ENCODE measurements at places on chromosomes 2 and 18. TPM values are rescaled to one million over a fixed set of nuclear protein-coding genes. Genes with fewer than 3 reads are reported as not detected.

DNA sequence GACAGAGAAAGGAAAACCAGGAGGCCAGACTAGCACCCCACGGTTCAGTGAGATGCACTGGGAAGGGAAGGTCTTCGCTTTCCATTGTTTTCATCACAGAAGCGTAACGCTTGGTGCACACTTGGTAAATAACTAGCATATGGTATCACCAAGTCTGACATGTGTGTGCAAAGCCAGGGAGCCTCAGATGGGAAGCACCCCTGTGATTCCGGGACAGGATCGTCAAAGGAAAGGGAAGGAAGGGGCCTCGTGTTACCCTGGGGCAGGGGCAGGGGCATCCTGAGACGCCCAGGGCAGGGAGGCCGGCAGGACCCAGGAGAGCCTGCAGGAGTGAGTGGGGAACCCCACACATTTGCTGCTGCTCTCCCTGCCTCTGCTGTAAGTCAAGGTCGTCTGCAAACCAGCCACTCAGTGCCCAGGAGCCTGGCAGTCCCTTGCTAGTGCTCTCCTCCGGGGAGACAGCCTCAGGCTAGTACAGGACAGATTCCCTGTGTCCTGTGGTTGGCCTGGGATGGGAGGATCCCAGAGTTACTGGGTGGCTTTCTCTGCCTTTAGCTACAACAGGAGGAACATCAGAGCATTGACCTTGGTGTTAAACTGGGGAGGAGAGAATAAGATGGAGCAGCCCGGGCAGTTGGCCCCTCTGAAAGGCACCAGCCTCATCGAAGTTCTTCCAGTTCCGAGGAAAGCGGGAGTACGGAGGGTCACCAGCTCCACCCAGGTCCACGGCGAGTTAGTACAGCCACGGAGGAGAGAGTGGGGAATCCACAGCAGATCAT, 192.5 kb downstream of the NDUFA10 start:
- H3K4me3 ChIP-seq, result no peak overlapping the region
- no peaks in the 10 kb centered on the region for H3K4me1 ChIP-seq

DNA sequence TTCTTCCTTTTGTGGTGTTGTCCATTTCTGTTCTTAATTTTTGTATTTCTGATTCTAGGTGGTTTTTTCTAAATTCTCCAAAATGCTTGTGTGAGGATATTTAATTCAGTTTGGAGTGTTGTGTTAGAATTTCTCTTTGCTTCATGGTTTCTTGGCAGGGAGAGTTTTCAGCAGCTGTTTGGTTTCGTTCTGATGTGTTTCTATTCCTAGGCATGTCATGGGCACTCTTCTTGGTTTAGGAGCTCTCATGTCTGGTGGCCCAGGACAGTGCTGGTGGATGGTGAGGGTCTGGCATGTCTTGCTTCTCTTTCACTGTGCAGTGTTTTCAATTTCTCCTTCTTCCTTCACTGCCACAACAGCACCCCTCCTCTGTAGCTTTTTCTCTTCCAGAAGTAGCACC, 52.9 kb downstream of the OSBPL6 start:
- H3K27me3 ChIP-seq, result no peaks in the 10 kb centered on the region
- no peak overlapping the region for H3K4me3 ChIP-seq
- no peak for DNase-seq
- H3K27ac ChIP-seq, result no peak overlapping the region
- H3K36me3 ChIP-seq, result no peaks in the 10 kb centered on the region

The KIAA2012 gene
- total RNA-seq, result not detected

GRCh38 chr2:188279093-188279445, 12.6 kb upstream of the GULP1 start:
- peaks cover 12% of the 10 kb centered on the region for H3K4me1 ChIP-seq
- no peak for DNase-seq
- no peaks in the 10 kb centered on the region for H3K27me3 ChIP-seq

The GALNT1 gene
- 37.2 TPM for total RNA-seq

GRCh38 chr18:80246445-80247392, 595 bp downstream of the PARD6G start:
- H3K36me3 ChIP-seq, result no peaks in the 10 kb centered on the region
- no peaks in the 10 kb centered on the region for H3K27me3 ChIP-seq
- no peak for DNase-seq
- peaks cover 11% of the 10 kb centered on the region for H3K4me1 ChIP-seq
- no peak overlapping the region for H3K27ac ChIP-seq

The DES gene
- 12.7 TPM for total RNA-seq

DNA sequence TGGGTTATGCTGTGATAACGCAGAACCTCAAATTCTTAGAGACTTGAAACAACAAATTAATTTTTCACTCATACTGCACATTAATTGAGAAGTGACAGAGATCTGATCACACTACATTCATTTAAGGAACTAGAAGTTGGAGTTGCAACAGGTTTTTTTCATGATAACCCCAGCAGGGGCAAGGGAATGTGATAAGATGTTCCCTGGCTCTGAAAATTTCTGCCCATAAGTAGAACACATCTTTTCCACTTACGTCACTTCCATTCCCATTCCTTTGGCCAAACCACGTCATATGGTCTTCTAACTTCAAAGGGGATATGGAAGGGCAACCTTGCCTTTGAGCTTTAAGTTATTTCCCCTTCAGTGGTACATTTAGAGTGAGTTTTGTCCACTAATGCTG, 29.7 kb upstream of the PSME4 start:
- no peaks in the 10 kb centered on the region for H3K36me3 ChIP-seq
- no peak overlapping the region for H3K4me3 ChIP-seq
- no peak overlapping the region for H3K27ac ChIP-seq
- no peak for DNase-seq

GRCh38 chr2:1132328-1132969, 181.8 kb downstream of the SNTG2 start:
- no peak overlapping the region for H3K4me3 ChIP-seq
- no peaks in the 10 kb centered on the region for H3K27me3 ChIP-seq
- H3K27ac ChIP-seq, result no peak overlapping the region
- H3K36me3 ChIP-seq, result no peaks in the 10 kb centered on the region

DNA sequence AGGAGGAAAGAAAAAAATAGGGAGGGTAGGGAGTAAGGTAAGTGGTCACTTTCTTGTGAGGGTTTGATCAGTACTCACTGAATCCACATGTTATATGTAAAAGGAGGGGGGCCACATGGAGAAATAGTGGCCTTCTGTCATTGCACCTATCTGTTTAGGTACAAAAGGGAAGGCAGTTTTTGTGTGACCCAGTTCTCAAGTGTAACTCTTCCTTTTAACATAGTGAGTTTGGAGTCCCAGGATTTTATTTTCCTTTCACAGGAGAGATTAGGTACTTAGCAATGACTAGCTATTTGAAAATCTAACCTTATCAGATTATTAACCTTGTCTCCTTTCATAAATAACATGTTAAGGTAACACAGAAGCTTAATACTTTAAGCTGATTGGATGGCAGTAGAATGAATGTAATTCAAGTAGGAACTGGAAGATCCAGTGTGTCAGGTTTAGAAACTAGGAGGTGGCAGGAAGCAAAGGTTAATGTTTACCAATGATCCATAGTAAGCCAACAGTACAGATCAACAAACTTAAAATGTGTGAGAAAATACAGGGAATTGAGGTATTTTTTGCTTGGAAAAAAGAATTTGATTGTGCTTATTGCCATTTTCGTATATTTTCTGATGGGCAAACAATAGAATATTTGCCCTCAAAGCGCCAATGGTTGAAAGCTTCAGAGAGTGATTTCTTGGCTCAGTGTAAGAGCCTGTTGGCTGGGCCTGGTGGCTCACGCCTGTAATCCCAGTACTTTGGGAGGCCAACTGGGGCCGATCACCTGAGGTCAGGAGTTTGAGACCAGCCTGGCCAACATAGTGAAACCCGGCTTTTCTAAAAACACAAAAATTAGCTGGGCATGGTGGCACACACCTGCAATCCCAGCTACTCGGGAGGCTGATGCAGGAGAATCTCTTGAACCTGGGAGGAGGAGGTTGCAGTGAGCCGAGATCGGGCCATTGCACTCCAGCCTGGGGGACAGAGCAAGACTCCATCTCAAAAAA, 11.3 kb downstream of the HNMT start:
- peaks cover 52% of the 10 kb centered on the region for H3K4me1 ChIP-seq
- peak overlapping the region; percentile 64 for H3K27ac ChIP-seq
- no peaks in the 10 kb centered on the region for H3K36me3 ChIP-seq
- DNase-seq, result peak; percentile 71
- H3K27me3 ChIP-seq, result no peaks in the 10 kb centered on the region

The SCN7A gene
- 8.6 TPM for total RNA-seq

DNA sequence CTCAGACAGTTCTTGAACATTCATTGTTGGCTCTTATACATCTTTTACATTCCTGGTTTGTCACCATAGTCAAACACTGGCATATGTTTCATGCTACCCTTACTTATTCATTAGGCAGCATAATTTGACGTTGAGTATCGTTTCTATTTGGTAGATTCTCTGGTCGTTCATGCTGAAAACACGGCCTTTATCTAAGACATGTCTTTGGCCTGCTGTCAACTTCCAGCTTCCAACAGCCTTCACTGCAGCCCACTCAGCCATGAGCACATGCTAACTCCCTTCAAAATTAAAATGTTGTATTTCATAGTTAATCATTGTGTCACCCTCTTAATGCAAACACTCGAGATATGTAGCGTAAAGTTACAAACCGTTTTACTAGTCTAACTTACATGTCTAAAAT, 493.0 kb upstream of the NRP2 start:
- H3K4me1 ChIP-seq, result no peaks in the 10 kb centered on the region
- no peaks in the 10 kb centered on the region for H3K36me3 ChIP-seq
- no peak for DNase-seq
- no peak overlapping the region for H3K27ac ChIP-seq

- DNase-seq, result no peak
- H3K27ac ChIP-seq, result no peak overlapping the region
- H3K27me3 ChIP-seq, result no peaks in the 10 kb centered on the region
- H3K4me3 ChIP-seq, result no peak overlapping the region
- no peaks in the 10 kb centered on the region for H3K36me3 ChIP-seq
These were observed 180.8 kb downstream of the FAM210A start for GRCh38 chr18:13545514-13545913.

DNA sequence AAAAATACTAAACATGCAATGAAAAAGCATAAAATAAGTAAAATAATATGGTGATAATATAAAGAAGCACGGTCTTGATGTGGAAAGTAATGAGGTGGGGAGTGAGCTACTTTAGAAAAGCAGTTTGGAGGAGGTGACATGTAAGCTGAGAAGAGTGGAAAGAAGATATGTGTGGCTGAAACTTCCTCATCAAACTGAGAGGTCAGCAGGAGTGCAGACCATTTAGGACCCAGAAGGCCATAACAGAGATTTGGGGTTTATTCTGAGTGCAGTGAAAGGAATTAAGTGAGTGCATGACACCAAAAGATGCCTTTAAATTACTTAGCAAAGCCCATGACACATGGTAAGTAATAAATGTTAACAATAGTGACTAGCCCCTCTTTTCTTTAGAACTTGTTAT, 24.4 kb upstream of the TMEM182 start:
- peaks cover 29% of the 10 kb centered on the region for H3K4me1 ChIP-seq
- no peaks in the 10 kb centered on the region for H3K27me3 ChIP-seq
- no peak for DNase-seq

DNA sequence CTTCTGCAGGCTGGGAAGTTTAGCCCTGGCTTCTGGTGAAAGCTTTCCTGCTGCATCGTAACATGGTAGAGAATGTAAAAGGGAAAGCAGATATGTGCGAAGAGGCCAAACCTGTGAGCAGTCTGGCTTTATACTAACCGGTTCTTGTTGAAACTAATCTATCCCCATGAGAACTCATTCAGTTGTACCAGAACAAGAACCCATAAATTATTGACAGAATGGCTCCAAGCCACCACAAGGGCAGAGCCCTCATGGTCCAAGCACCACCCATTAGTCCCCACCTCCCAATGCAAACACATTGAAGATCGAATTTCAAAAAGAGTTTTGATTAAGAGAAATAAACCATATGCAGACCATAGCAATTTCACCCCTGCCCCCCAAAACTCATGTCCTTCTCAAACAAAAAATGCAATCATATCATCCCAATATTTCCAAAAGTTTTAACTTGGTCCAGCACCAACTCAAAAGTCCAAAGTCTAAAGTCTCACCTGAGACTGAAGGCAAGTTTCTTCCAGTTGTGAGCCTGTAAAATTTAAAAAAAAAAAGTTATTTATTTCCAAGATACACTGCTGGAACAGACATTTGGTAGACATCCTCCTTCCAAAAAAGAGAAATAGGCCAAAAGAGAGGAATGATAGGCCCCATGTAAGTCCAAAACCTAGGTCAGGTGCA, 318.9 kb downstream of the CNTNAP5 start:
- no peak for DNase-seq
- H3K4me3 ChIP-seq, result no peak overlapping the region
- H3K36me3 ChIP-seq, result no peaks in the 10 kb centered on the region
- H3K27me3 ChIP-seq, result no peaks in the 10 kb centered on the region
- no peaks in the 10 kb centered on the region for H3K4me1 ChIP-seq
- no peak overlapping the region for H3K27ac ChIP-seq

The CCDC150 gene
- total RNA-seq, result not detected

The FBXO36 gene
- 0.52 TPM for total RNA-seq

GRCh38 chr2:64093341-64093740, 50.9 kb downstream of the PELI1 start:
- H3K4me3 ChIP-seq, result no peak overlapping the region
- H3K27me3 ChIP-seq, result no peaks in the 10 kb centered on the region
- H3K36me3 ChIP-seq, result peaks cover 13% of the 10 kb centered on the region
- no peak for DNase-seq
- H3K27ac ChIP-seq, result no peak overlapping the region

DNA sequence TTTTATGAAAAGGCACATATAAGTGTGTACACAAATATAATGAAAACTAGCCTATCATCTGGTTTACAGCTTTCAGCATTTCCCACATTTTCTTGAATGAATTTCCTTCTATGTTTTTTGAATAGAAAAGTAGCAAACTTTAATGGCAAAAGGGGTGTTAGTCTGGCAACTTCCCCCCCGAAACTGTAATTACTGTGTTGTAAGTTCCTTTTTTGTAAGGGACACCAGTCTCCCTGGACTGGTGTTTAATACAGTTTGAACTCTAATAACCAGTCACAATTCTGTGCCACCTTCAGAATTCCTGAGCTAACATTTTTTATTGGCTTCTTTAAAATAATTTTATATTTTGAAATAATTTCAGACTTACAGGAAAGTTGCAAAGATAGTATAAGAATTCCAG, 94.2 kb downstream of the ACSL3 start:
- no peaks in the 10 kb centered on the region for H3K36me3 ChIP-seq
- H3K27me3 ChIP-seq, result no peaks in the 10 kb centered on the region
- no peak overlapping the region for H3K27ac ChIP-seq
- no peak for DNase-seq
- H3K4me3 ChIP-seq, result no peak overlapping the region
- no peaks in the 10 kb centered on the region for H3K4me1 ChIP-seq

GRCh38 chr18:77166523-77166922, 33.9 kb upstream of the MBP start:
- H3K27me3 ChIP-seq, result no peaks in the 10 kb centered on the region
- no peak for DNase-seq
- H3K4me1 ChIP-seq, result no peaks in the 10 kb centered on the region
- H3K36me3 ChIP-seq, result no peaks in the 10 kb centered on the region

GRCh38 chr2:64568836-64569235, 44.7 kb downstream of the AFTPH start:
- no peak overlapping the region for H3K4me3 ChIP-seq
- H3K27me3 ChIP-seq, result no peaks in the 10 kb centered on the region
- H3K27ac ChIP-seq, result no peak overlapping the region
- no peak for DNase-seq
- no peaks in the 10 kb centered on the region for H3K36me3 ChIP-seq

GRCh38 chr2:192546565-192546964, 351.8 kb upstream of the TMEFF2 start:
- no peak for DNase-seq
- H3K27me3 ChIP-seq, result no peaks in the 10 kb centered on the region
- H3K4me3 ChIP-seq, result no peak overlapping the region
- H3K4me1 ChIP-seq, result no peaks in the 10 kb centered on the region

The GIGYF2 gene
- 107 TPM for total RNA-seq

GRCh38 chr2:196963043-196963442, 36.5 kb upstream of the PGAP1 start:
- no peaks in the 10 kb centered on the region for H3K36me3 ChIP-seq
- DNase-seq, result no peak
- no peak overlapping the region for H3K4me3 ChIP-seq

Data from body of pancreas (tissue), 4 donors.